Calu3 (cell line): ENCODE measurements at places on chromosomes 2 and 18. TPM values are rescaled to one million over a fixed set of nuclear protein-coding genes. Genes with fewer than 3 reads are reported as not detected.

Gene ZAP70
- not detected in 2 replicates for total RNA-seq

Gene ITGA6
- total RNA-seq: 242 and 270 TPM in 2 replicates

Gene FIGN
- 8.4 and 9.1 TPM in 2 replicates for total RNA-seq

Gene FEV
- not detected in 2 replicates for total RNA-seq

Gene OSBPL6
- total RNA-seq: 1.0 and 2.3 TPM in 2 replicates

Gene VWC2L
- total RNA-seq: not detected in 2 replicates

DNA sequence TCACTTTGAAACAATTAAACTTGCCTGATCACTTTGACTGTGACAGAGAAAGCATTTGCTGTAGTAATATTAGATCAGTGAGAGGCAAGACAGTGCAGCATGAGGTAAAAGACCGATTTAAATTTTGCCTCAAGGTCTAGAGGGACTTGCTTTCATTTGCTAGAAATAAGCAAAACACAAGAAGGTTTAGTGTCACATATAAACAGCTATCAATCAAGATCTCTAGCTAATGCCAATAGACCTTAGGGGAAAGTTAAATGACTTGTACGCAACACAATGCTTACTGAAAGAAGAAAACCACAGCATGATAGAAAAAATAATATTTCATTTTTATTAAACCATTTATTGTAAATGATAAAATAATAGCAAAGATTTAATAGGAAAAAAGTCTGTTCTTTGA is 113.5 kb downstream of the DSC3 start:
- no peak for DNase-seq

GRCh38 chr2:118121986-118122524 is 33.8 kb downstream of the INSIG2 start:
- no peak for DNase-seq

- no peak for DNase-seq
Measured at GRCh38 chr2:127597046-127597983, 48.6 kb upstream of the GPR17 start.

- no peak for DNase-seq
Measured at GRCh38 chr18:39031647-39032046, 1466.0 kb upstream of the CELF4 start.

- DNase-seq: no peak
Measured at GRCh38 chr2:14396533-14397083, 235.9 kb upstream of the LRATD1 start.

GRCh38 chr2:26687328-26687727 is 5.2 kb upstream of the KCNK3 start:
- DNase-seq: no peak
